ENCODE measurements at places on chromosomes 12 and 14.

DNA sequence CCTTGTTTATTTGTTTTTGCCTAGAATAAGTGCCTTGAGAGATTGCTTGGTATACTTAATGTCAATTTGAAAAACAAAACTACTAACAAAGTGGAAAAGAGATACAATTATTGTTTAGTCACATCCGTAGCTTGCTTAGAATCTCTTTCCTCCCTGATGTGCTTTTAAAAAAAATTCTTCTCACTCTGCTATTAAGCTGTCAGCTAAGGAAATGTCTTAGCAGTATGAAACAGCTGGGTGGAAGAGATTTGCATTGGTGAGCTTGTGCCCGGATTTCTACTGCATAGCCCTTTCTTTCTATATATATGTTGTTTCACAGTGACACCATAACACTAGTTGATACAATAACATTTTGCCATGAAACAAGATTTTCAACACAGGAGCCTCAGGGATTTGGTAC, 229.4 kb upstream of the RGS6 start:
- no peak for DNase-seq

GRCh38 chr12:54363618-54364017, 668 bp downstream of the GPR84 start:
- DNase-seq, result no peak

DNA sequence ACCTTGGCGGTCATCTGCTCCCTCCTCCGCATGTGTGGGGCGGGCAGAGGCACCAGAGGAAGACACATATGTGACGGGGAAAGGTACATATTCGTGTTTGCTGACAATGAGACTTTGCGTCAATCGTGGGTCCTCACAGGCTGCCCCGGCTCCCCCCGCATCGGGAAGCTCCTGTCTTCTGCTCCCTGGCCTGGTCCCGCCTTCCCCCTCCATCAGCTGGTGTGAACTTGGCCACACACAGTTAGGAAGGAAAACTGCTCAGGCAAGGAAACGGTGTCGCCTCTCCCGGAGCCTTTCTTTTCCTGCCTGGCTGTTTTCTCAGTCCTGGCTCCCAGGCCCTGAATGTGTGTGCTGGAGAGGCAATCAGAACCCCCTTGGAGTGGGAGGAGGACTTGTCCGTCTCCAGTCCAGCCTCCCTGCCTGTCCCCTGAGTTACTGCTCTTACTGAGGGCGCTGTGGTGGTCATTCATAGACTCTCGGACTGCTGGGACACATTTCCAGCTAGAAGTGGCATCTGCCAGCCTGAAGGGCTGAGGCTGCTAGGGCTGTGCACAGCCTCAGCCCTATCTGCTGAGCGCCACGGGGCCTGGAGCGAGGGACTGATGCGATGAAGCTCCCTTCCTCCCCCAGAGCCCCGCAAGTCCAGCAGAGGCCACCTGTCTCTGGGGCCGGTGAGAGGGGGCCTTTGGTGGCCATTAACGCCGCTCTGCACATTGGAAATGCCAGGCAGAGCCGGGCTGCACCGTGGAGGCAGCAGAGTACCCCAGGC, 44.2 kb upstream of the TSPAN9 start:
- DNase-seq, result no peak

- DNase-seq, result no peak
Observed at GRCh38 chr12:111546758-111547383, 52.2 kb downstream of the ATXN2 start.

DNA sequence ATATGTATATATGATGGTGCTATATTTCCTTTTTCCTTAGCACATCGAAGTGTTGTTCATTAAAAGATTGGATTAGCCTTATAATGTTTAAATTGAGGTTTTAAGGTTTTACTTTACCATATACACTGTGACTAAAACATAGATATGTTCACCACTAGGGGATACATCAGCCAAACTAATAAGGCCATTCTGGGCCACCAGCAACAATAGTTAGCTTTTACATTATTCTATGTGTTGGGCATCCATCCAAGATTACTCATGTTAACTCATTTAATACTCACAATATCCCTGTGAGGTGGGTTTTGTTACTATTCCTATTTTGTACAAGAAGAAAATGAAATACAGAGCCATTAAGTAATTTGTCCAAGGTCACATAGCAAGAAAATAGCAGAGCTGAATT, 202.6 kb upstream of the AVPR1A start:
- DNase-seq, result no peak

- DNase-seq, result no peak
Observed at GRCh38 chr12:27550653-27550975, 26.6 kb downstream of the PPFIBP1 start.

All from T-helper 2 cell (primary cell).